ENCODE measurements at places on chromosomes 3 and 15. TPM values are rescaled to one million over a fixed set of nuclear protein-coding genes. Genes with fewer than 3 reads are reported as not detected.

Gene ECE2
- not detected for total RNA-seq

Gene CCR2
- 1.0 TPM for total RNA-seq

DNA sequence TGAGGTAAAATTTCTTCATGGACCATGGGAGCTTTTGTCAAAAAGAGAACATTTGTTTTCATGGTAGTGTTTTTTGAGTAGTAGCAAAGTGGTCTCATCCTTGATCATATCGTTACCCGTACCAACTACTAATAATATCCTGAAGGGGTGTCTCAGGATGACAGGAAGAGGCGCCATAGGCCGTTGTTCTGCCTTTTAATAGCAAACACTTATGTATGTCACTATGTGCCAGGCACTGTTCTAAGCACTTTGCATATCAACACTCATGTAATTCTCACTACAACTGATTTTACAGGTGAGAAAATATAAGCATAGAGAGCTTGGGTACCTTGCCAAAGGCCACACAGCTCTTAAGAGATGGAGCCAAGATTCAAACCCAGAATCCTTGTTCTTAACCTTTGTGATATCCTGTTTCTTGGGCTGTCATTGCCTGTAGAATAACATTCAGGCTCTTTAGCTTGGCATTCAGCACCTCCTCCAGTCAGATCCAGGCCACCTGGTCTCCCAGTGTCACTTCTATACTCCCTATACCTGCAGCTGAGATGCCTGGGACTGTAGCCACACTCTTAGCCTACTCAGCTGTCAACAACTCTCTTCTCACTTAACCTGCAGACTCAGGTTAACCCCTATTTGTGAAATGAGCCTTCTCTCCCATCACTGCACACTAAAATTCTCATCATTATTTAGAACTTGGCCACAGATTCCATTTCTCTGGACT is 113.7 kb downstream of the USP13 start:
- peaks cover 8% of the 10 kb centered on the region for H3K36me3 ChIP-seq
- H3K4me1 ChIP-seq = no peaks in the 10 kb centered on the region
- no peaks in the 10 kb centered on the region for H3K27me3 ChIP-seq
- no peak overlapping the region for H3K4me3 ChIP-seq
- no peak overlapping the region for H3K27ac ChIP-seq
- no peak for DNase-seq

DNA sequence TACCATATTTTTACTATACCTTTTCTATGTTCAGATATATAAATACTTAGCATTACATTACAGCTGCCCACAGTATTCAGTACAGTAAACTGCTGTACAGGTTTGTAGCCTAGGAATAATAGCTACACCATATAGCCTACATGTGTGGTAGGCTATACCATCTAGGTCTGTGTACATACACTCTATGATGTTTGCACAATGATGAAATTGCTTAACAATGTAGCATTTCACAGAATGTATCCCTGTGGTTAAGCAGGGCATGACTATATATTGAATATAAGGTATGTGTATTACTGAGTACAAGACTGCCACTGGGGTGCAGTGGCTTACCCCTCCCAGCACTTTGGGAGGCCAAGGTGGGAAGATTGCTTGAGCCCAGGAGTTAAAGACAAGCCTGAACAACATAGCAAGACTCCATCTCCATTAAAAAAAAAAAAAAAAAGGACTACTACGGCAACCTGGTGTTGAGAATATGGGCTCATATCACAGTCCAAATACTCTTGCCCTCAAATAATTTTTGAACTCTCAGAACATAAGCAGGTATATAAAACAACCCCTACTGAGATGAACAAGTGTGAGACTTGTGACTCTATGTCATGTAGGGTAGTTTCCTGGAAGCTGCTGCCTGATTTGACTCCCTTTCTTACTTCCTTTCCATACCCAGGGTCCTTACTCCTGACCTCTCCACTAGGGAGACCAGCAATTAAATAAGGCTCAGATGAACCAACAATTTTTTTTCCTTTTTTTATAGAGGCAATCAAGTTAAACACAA is 4.8 kb downstream of the PPP1R14D start:
- H3K36me3 ChIP-seq = no peaks in the 10 kb centered on the region
- DNase-seq = no peak
- no peak overlapping the region for H3K27ac ChIP-seq
- no peaks in the 10 kb centered on the region for H3K4me1 ChIP-seq
- H3K27me3 ChIP-seq = no peaks in the 10 kb centered on the region

Data from CD4-positive, alpha-beta T cell (primary cell).